ENCODE measurements at places on chromosomes 1 and 21.

- no peak for ATAC-seq
Measured at GRCh38 chr1:155186794-155187455, 13.3 kb downstream of the TRIM46 start.

DNA sequence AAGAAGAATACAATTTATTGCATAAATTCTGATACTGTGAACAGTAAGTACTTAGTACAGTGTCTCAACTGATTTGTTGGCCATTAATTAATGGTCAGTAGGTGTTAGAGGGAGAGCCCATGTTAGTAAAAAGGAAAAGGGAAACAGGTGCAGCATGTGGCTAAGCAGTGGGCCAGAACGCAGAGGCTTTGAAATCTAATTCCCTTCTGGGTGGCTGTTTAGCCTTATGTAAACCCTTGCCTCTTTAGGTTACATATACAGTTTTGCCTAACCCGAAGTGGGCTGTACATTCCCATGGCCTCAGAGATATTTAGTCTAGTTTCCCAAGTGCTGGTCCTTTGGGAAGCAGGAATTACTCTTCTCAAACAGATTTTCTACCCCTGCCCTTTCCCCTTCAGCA lies 43.5 kb upstream of the BCL9 start:
- no peak for ATAC-seq

DNA sequence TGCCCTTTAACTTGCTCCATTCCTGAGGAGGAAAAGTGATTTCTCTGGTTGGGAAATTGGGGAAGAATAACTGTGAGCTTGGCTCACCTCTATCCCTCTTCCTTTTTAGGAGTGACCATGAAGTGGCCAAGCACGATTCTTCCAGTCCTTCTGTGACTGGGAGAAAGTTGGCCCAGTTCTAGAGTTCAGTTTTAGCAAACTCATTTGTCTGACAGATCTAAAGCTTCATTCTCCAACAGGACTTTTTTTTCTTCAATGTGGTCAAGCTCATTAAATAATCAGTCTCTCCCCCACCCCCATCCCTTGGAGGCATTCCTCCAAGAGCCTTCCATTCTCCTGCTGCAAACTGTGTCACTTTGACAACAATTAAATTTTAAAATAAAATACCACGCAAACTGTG lies 6.4 kb upstream of the AGL start:
- ATAC-seq: peak; percentile 89

- no peak for ATAC-seq
Measured at GRCh38 chr21:43369596-43370090, 57.3 kb downstream of the SIK1 start.

GRCh38 chr1:54803761-54804470 lies 2.8 kb upstream of the TTC22 start:
- ATAC-seq: peak; percentile 45

- ATAC-seq: no peak
Measured at GRCh38 chr1:197843401-197843800, 59.0 kb upstream of the C1orf53 start.

GRCh38 chr1:14996133-14997050 lies 157.2 kb upstream of the TMEM51 start:
- peak; percentile 44 for ATAC-seq

DNA sequence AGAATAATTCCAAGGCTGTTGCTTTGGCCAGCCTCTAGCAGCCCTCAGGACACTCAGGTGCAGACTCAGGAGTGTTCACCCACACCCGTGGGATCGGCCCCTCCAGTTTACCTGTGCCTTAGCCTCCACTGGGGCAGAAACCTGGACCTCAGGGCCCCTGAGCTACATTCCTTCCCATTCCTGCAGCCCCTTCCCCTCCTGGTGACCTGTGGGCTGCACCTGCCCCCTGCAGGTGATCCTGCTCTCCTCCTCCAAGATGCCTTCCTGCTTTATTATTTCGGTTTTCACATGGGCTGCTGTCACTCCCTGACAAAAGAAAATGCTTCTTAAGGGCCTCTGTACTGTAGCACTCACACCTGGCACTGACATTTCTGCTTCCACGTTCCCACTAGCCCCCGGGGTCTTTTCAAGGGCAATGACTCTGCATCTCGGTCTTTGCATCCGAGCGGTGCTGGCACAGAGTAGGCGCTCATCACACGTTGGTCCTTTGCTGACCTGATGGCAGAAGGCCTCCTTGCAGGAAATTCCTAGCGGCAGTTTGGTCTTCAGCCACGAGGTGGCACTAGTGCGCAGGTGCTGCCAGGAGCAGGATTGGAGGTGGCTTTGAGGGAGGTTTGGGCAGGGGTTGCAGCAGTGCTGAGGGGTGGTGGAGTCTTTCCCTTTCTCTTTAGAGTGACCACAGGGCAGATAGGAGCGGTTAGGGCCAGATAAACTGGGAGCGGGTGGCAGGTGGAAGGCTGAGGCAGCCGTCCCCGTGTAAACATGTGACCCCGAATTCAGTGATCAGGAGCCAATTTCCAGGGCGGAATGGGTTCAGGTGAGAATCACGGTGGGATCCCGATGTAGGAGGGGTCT lies 25.3 kb upstream of the ETV3 start:
- peak; percentile 39 for ATAC-seq

DNA sequence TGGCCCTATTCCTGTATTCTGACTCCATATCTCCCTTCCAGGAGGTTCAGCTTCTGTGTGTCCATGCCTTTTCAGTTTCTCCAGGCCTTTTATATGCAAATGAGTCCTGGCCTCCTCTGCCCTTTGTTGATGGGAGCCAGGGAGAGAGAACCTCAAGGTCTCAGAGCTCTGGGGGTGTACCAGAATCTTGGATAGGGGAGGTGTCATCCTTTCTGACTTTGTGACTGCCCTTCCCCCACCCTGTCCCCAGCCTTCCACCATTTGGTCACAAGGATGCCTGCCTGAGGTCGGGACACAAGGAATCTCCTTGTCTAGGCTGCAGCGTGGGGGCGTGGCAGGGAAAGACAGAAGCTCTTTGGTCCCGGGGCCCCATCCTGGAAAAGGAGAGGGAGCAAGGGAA lies 18.6 kb downstream of the LURAP1 start:
- no peak for ATAC-seq

GRCh38 chr1:19416921-19417470 lies 68.3 kb downstream of the CAPZB start:
- no peak for ATAC-seq

DNA sequence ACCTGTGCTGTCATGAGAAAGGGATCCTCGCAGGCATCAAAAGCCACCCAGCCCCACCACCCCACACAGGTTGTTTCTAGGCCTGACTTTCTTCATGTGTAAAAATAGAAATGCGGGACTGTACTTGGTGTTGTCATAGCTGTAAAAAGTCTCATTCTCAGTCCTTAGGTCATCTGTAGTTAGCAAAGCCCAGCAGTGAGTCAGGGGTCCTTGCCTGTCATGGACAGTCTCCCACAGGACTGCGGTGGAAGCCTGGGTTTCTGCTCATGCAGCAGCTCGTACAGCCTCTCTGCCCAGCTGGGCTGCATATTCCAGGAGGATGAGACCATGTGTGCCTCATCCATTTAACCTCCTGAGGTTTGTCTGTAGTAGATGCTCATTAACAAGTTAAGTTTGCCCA lies 58.2 kb downstream of the MRPS6 start:
- ATAC-seq: no peak

GRCh38 chr1:232574889-232575762 lies 54.8 kb downstream of the SIPA1L2 start:
- ATAC-seq: peak; percentile 39

DNA sequence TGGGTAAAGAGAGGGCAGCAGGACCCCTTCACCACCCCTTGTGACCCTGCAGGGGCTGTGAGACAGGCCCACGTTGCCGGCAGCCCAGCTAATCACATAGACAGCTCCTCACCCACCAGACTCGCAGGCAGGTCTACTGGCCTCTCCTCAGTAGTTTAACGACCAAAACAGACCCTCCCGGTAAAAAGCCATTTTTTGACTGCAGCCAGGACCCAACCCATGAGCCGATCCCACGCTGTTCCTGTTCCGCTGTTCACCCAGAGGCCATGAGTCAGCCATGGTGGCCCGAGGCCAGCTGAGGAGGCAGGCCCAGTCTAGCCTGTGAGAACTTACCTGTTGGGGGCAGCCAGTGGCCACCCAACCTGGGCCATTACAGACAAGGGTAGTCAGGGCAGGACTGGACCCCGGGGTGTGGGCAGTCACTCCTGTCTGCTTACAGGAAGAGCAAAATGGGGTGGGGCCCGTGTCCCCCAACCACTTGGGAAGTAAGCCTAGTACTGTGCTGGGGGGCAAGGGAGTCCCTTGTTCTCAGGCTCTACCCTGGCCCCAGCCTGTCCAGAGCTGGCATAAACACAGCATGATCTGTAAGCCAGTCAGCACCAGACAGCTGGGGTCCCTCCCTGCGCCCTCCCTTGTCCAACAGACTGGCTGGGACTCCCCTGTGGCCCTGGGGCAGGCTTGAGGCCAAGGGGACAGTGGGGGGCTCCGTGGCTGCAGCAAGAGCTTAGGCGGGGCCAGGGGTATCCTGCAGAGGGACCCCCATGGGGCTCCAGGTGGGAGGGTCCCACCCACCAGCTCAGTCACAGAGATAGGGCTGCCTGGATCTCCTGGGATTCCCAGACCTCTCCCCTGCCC lies 61.9 kb downstream of the WNT9A start:
- no peak for ATAC-seq

GRCh38 chr1:50968821-50969610 lies 1.0 kb upstream of the CDKN2C start:
- peak; percentile 20 for ATAC-seq

DNA sequence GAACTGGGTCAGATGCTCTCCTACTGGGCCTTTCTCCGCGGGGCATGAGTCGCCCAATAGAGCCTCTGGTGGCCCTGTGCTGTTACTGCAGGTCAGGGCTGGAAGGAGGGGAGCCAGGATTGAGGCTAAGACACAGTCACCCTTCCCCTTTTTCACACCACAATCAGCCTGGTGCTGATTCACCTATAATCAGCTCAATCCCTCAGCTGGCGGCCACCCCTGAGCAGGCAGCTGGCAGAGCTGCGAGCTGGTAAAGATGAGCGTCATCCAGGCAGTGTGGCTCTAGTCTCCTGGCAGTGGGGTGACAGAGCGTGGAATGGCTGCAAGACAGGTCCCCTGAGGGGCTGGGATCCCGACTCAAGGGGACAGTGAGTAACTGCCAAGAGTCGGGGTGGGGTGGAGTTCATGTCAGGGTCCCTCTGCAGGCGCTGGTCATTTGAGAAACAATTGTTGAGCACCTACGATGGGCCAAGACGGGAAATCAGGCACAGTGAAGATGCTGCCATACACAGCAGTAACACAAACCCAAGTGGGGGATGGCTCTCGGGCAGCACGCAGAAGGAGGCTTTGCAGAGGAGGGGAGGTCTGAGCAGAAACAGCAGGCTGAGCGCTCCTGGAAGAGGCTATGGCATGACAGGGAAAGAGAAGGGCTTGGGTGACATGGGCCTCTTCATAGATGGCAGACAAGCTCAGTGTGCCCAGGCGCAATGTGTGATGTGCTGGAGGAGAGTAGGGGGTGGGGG lies 21.8 kb downstream of the ATF3 start:
- peak; percentile 83 for ATAC-seq

DNA sequence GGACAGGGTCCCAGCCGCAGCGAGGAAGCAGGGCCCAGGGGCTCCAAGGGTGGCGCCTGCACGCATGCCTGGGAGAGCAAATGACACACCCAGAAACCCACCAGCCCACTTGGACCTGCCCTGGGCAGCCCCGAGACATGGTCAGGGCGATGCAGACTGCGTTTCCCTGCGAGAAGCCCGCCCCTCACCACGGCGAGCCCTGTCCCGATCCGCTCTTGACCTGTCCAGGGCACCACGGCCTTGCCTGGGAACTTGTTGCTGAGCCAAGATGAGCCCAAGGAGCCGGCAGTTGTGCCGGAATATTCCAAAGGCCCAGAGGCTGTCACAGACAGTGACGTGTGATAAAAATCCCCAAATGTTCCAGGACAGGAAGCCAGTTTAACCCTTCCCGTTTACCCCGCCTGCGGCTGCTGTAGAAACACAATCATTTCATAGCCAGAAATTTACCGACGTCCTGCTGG lies 78.1 kb downstream of the SIK1 start:
- peak; percentile 23 for ATAC-seq

- ATAC-seq: no peak
Measured at GRCh38 chr1:227356620-227357146, 38.4 kb upstream of the CDC42BPA start.

GRCh38 chr21:45396620-45396995 lies 8.4 kb upstream of the COL18A1 start:
- ATAC-seq: no peak

- ATAC-seq: no peak
Measured at GRCh38 chr1:173530795-173531693, 53.9 kb downstream of the PRDX6 start.

GRCh38 chr1:30321246-30321910 lies 402.0 kb downstream of the MATN1 start:
- no peak for ATAC-seq

All from gastroesophageal sphincter (tissue), 4 donors.